ENCODE measurements at places on chromosomes 7 and 10. TPM values are rescaled to one million over a fixed set of nuclear protein-coding genes. Genes with fewer than 3 reads are reported as not detected.

The OR2A1 gene
- 0.20 TPM for polyA plus RNA-seq

The NPY4R gene
- 0.26 TPM for polyA plus RNA-seq

The BCCIP gene
- polyA plus RNA-seq, result 63.9 TPM

The ELAPOR2 gene
- 26.4 TPM for polyA plus RNA-seq

The MBL2 gene
- polyA plus RNA-seq, result 0.08 TPM

The MNX1 gene
- 1.5 TPM for polyA plus RNA-seq

The CDC123 gene
- polyA plus RNA-seq, result 87.4 TPM

The SFRP4 gene
- polyA plus RNA-seq, result 48.0 TPM

The THSD7A gene
- 1.6 TPM for polyA plus RNA-seq

The CTAGE6 gene
- polyA plus RNA-seq, result 7.9 TPM

The C10orf71 gene
- 0.79 TPM for polyA plus RNA-seq

The COMMD3 gene
- polyA plus RNA-seq, result 70.2 TPM

The GPR37 gene
- 41.9 TPM for polyA plus RNA-seq

The UCN3 gene
- not detected for polyA plus RNA-seq

The PAPOLB gene
- 65.2 TPM for polyA plus RNA-seq

The MSMB gene
- 11.6 TPM for polyA plus RNA-seq

The SLC25A28 gene
- 202 TPM for polyA plus RNA-seq

The MYOF gene
- polyA plus RNA-seq, result 21.4 TPM

The SMKR1 gene
- 231 TPM for polyA plus RNA-seq

The ITPRID1 gene
- polyA plus RNA-seq, result 2.1 TPM

The OR2A7 gene
- 1.1 TPM for polyA plus RNA-seq

The SPDYE9 gene
- polyA plus RNA-seq, result 3.7 TPM

The NANOS1 gene
- 3.8 TPM for polyA plus RNA-seq
